A549 treated with CORT108297 at 1 μM for 4 hours (cell line): ENCODE measurements at places on chromosomes 7 and 10. TPM values are rescaled to one million over a fixed set of nuclear protein-coding genes. Genes with fewer than 3 reads are reported as not detected.

The HOXA7 gene
- total RNA-seq: 4.4 to 5.5 TPM (median 4.9 TPM) in 5 replicates

The TMEM176A gene
- not detected in 5 replicates for total RNA-seq

The CCL26 gene
- 8.2 to 11.2 TPM (median 8.8 TPM) in 5 replicates for total RNA-seq

The SBDS gene
- total RNA-seq: 98.1 to 128 TPM (median 105 TPM) in 5 replicates

The AKR1B1 gene
- total RNA-seq: 2,289 to 2,841 TPM (median 2,633 TPM) in 5 replicates

The PLAC9 gene
- total RNA-seq: 0.15 TPM in 1 of 5 replicates, not detected in the others

The NXPH1 gene
- not detected in 5 replicates for total RNA-seq

The SEPTIN14 gene
- not detected in 5 replicates for total RNA-seq
